ENCODE measurements at places on chromosomes 2 and 18.

DNA sequence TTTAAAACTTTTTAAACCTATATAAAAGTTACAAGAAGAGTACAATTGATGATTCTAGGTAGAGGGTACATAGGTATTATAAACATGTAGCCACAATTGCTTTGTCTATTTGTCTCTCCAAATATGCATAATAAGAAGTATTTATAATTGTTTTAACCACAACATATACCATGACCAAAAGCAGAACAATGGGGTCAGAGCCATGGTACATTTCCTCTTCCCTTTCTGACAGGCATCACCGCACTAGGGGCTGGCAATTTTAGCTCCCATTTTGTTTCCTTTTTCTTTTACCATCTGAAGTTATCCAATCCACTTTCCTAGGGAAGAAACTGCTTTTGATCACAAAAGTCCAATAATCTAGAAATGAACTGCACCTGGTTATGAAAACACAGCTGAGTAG, 49.3 kb downstream of the TMX3 start:
- no peak for DNase-seq

- DNase-seq, result no peak
Observed at GRCh38 chr2:65453916-65454315, 21.5 kb upstream of the SPRED2 start.

DNA sequence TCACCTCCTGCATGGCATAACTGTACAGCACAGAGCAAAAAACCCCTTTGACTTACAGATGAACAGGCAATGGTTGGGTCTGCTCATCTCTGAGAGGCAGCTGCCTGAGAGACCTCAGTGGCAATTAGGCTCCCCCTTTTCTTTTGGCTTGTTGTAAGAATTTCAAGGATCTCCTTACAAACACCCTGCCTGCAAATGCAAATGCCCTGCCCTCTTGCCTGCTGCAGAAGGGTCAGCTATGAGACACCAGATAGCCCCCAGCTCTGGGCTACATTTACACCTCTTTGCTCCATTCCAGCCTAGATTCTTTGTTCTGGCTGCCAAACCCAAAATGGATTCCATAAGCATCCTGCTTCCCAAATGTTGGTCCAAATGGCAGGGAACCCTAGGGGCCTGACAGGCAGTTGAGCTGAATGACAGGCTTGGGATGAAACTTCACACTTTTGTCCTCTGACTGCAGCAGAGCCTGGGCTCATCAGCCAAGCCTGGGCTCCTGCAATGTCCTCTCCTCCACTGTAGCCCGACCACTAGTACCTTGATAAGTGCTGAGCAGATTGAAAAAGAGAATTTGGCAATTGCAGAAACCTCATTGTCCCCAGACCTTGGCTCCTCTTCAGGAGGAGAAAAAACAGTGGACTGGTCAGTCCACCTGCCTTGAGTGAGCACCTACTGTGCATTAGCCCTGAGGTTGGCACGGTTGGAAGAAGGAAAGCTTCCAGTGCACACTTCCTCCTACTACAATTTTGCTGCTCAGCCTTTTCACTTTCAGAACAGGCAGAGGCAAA, 678.3 kb downstream of the BCL11A start:
- no peak for DNase-seq

GRCh38 chr2:48362515-48362914, 167.4 kb upstream of the STON1 start:
- no peak for DNase-seq

DNA sequence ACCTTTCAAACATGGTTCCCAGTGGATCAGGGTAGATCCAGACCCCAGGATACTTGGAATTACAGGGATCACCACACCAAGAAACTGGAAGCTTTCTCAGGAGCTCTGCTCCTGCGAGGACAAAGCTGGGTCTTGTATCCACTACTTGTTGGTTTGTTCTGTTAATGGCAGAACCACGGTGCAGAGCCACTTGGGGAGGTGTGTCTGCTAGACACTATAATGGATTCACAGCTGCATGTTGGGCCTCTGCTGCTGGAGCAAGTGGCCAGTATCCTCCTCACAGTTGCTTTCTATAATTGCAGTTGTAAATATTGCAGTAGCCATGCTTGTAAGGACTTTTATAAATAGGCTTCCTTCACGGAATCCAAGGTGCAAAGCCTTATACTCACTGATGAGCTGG, 12.9 kb downstream of the FOSL2 start:
- DNase-seq, result no peak

DNA sequence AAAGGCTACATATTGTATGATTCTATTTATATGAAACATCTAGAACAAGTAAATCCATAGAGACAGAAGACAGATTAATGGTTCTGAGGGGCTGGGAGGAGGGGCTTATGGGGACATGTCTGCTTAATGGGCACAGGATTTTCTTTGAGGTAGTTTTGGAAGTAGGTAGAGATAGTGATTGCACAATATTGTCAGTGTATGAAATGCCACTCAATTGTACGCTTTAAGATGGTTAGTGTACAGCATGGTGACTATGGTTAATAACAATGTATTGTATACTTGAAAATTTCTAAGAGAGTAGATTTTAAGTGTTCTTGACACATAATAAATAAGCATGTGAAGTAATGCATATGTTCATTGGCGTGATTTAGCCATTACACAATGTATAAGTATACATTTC, 68.4 kb downstream of the SP3 start:
- no peak for DNase-seq

- DNase-seq, result no peak
Observed at GRCh38 chr2:80288576-80288975, 16.0 kb downstream of the LRRTM1 start.

DNA sequence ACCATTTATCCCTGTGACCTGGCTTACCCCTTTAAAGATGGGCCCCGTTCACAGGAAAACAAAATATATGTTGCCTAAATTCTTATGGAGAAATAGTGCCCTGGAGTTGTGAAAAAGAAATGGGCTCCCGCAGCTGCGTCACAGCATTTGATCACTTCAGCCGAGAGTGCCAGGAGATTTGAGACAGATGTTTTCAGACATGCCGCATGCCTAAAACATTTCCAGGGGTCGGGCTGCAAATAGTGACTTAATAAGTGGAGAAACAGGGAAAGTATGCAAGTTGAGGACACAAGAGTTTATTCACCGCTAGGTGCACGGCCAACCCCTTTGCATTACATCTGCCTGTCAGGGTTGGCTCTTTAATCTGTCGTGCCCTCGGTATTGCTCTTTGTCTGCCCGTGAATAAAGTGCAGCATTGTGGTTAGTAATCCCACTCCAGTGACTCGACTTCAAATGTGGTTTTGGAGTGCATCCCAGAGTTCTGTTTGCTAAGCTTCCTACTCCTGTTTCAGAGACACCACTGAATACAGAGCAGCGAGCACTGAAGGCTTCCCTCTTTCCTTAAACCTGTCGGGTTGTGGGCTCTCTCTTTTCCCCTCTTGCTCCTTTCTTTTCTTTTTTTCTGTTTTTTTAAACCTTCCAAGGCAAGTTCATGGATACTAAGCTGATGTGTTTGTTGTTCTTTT, 187.5 kb downstream of the LTBP1 start:
- peak; percentile 89 for DNase-seq

DNA sequence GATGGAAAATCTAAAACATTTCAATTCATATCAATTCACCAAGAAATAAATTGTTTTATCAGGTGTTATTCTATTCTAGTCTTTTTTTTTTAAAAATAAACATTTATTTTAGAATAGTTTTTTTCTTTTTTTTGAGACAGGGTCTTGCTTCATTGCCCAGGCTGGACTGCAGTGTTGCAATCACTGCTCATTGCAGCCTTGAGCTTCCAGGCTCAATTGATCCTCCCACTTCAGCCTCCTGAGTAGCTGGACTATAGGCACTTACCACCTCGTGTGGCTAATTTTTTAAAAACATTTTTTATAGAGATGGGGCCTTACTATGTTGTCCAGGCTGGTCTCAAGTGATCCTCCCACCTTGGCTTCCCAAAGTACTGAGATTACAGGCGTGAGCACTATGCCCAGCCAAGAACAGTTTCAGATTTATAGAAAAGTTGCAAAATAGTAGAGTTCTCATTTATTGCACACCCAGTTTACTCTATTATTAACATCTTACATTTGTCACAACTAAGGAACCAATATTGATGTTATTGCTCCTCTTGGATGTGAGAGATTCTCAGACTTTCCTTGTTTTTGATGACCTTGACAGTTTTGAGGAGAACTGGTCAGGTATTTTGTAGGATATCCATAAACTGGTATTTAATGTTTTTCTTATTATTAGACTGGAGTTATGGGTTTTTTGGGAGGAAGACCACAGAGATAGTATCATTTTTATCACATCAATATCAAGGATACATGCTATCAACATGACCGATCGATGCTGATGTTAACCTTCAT, 29.9 kb downstream of the PDE6D start:
- DNase-seq, result no peak

DNA sequence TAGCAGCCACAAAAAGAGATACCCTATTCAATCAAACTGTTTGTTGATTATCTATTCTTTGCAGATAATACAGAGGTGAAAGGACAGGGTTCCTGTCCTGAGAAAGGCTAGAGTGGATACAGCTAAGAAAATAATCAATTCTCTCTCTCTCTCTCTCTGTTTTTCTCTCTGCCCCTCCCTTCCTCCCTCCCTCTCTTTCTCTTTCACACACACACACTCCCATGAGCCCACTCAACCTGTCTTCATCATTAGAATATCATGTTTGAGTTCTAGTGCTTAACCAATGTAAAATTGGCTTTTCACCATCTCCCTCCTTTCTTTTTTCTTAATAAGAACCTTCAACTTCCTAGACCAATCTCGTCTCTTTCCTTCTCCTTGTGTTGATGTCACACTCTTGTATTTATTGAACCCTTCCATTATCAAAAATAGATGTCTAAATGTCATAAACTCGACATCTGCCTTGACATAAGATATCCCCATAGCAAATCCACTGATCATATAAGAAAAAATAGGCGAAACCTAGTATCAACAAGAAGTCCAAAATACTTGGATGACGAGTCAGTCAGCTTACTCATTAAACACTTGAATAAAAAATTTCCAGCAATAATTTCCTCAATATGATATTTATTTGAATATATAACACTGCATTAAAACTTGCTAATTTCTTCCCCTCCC, 42.8 kb upstream of the CYTIP start:
- DNase-seq, result no peak

DNA sequence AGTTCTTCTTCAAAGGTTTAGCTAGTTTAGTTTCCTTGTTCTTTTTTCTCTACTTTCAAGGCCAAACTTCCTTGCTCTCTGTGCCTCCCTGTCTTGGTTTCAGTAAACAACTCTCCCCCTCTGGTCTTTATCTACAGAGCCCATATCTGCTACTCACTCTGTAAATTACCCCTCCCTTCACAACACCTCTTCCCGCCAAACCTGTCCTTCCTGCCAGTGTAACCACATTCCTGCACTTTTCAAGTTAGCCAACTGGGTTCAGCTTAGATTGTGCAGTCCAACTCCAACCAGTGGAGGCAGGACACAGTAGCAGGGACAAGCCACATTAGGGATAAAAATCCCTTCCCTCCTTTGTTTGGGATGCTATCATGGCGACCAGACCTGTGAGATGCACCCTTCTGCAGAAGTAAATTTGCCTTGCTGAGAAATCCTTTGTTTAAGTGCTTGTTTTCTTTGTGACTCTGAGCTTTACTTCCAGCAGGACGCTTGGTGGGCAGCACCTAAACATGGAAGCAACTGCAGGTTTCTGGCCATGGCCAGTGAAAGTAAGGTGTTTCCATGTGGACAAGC, 706.0 kb downstream of the KCNJ3 start:
- no peak for DNase-seq

- DNase-seq, result no peak
Observed at GRCh38 chr18:69882965-69883668, 64.6 kb downstream of the CD226 start.

DNA sequence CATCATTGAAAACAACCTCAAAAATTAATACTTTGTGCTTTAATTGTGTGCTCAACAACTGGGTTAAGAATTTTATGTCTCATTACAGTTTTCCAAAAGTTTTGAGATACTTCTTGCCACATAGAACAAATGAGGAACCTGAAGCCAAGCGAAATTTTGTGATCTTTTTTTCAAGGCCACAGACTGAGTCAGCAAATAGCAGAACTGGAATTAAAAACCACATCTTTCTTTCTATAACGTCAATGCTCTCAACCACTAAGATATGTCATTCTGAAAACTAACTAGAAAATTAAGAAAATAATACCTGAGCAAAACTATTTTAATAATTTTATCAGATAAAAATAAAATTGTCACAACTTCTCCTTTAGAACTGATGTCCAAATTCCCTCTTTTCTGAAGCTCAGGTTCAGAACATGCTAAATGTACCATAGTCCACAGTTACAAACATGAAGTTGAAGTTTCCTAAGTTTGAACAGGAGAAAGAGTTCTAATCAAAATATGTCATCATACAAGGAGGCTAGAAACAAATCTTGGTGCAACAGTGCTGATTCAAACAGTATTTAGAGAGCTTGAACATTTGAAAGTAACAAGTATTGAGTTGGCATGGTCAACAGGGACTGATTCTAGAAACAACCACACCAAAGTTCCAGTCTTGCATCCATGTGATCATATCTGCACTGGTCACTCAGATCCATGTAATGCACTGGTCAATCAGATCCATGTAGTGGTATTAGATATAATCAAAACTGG, 27.6 kb upstream of the CALCRL start:
- DNase-seq, result no peak

GRCh38 chr2:50849190-50849589, 182.7 kb downstream of the NRXN1 start:
- DNase-seq, result no peak

DNA sequence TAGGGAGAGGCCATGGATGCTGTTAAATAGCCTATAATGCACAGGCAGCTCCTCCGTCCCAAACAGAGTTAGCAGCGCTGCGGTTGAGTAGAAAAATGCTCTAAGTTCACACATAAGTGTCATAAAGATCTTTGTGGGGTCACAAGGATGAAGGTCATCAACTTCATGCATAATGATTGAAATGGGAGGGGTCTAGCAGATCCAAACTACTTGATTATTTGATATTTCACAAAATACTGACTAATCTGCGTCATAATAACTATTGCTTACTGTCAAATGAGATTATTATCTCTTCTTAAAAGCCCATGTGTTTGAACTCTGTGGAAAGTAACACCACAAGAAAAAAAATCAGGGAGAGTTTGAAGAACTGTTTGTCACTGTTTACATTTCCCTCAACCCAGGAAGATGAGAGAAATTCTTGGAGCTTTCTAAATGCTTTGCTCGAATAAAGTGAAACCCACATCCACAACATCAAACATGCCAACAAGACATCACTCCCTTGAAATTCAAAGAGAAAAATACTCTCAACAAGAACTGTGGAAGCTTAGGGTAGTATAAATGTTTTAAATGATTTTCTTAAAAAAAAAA, 50.5 kb upstream of the CREB1 start:
- no peak for DNase-seq

DNA sequence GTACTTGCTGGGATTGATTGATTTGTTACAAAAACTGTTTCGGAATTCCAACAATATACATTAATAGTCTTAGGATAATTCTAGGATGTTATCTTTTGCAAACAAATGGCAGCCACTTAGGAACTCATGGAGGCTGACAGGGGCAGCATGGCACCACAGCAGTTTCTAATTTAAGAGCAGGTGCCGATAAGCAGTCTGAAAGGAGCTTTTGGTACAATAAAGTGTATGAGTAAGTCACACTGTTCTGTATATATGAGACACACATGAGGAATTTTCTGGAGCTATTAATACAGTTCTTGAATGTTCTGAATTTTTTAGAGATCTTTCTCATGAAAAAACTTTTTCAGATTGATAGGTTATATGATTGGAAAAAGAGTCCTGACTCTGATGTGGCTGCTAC, 52.2 kb downstream of the EIF5B start:
- no peak for DNase-seq

- DNase-seq, result no peak
Observed at GRCh38 chr2:157149270-157149669, 108.2 kb upstream of the GALNT5 start.

GRCh38 chr2:177434475-177434874, 41.9 kb downstream of the AGPS start:
- DNase-seq, result no peak

Measured in RCC 7860 (cell line).